ENCODE measurements at places on chromosomes 6 and 20.

GRCh38 chr20:12570371-12570770 lies 438.4 kb upstream of the SPTLC3 start:
- DNase-seq: no peak

DNA sequence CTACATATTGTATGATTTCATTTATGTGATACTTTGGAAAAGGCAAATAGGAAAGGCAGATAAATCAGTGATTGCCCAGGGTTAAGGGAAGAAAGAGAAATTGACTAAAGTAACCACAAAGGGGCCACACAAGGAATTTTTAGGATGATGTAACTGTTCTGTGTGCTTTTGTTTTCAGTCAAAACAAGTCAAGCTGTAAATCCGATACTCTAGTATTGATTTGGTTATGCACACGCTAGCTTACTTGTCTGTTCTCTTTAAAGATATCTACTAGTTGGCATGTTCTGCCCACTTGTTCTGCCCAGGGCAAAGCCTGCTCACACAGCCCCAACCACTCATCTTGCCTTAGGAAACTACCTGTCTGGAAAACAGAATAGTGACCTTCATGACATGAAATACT lies 6.4 kb downstream of the FBXL4 start:
- no peak for DNase-seq

DNA sequence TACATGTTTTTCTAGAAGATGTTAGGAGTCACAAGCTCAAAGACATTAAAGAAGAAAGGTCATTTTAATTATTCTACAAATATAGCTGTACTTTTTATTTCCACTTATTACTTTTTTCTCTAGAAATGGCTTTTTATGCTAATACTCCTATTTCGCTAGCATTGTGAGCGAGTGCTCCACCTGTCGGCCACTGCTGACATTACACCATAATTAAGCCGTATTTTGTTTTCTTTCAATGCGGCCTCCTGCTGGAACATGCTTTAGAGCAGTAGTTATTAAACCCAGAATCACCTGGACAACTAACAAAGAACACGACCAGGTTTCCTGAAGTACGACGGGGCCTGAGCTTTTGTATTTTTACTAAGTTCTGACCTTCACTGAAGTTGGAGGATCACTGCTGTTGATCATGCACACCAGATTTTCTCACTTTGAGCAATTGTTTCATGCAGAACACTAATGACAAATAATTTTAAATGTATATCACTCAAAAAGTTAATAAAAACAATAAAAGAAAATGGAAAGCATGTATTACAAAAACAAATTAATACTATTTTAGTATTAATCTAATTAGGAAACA lies 74.1 kb upstream of the PAK5 start:
- peak; percentile 78 for DNase-seq

DNA sequence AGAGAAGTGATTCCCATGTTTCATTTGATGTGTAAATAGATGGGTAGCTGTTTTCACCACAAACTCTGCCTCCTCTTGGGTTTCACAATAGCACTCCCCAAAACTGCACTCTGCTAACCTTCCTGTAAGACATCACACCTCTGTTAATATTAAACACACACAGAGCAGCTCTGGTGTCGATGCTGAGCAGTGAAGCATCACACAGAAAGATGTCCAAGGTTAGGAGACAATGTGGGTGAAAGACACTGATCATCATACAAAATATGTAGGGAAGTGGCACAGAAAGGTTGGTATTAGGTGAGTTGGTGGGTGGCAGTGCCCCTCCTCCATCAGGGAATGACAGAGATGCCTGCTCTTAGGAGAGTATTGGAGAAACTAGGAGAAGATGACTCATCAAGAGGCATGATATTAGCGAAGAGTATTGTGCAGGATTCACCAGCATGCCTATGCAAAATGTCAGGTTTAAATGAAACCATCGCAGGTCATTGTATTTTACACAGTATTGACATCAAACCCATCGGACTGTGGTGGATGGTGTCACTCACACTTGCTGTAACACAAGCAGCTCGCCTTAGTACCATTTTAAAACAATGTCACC lies 199.7 kb downstream of the TBXT start:
- no peak for DNase-seq

GRCh38 chr20:33999025-33999649 lies 5.4 kb downstream of the RALY start:
- DNase-seq: no peak

GRCh38 chr6:15800841-15801617 lies 138.2 kb upstream of the DTNBP1 start:
- DNase-seq: no peak

Data from aorta (tissue), 5 donors.